ENCODE measurements at places on chromosomes 2 and 18.
A peak's percentile ranks its signal among the peaks of the same experiment; 100 is the strongest.

GRCh38 chr2:224724331-224724730 is 8.2 kb upstream of the CCDC195 start:
- DNase-seq = no peak

- no peak for DNase-seq
Measured at GRCh38 chr2:65678779-65679391, 246.5 kb upstream of the SPRED2 start.

DNA sequence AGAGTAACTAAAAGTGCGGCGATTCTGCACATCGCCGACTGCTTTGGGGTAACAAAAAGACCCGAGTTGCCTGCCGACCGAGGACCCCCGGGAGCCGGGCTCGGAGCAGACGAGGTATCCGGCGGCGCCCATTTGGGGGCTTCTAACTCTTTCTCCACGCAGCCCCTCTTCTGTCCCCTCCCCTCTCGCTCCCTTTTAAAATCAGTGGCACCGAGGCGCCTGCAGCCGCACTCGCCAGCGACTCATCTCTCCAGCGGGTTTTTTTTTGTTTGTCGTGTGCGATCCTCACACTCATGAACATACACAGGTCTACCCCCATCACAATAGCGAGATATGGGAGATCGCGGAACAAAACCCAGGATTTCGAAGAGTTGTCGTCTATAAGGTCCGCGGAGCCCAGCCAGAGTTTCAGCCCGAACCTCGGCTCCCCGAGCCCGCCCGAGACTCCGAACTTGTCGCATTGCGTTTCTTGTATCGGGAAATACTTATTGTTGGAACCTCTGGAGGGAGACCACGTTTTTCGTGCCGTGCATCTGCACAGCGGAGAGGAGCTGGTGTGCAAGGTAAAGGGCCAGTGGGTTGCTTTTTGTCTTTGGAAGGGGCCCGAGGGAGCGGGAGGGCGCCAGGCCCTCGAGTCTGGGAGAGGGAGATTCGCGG is 1.4 kb downstream of the TRIB2 start:
- no peak for DNase-seq

DNA sequence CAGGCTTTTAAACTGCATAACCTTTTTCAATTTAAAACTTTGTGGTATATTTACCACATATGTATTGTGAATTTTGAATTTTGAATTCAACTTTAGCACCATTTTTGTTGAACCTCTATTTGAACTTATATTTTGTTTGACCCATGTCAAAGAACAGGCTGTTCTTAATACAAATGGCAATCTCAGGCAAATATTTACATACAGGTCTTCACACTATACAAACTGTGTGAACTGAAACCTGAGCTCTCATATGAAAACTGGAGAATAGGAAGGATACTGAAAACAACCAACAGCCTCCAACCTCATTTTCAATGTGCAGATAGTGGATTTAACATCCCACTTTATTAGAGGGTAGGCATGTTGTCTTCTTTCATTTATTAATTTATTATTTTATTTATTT is 491.8 kb downstream of the KCNJ3 start:
- no peak for DNase-seq

DNA sequence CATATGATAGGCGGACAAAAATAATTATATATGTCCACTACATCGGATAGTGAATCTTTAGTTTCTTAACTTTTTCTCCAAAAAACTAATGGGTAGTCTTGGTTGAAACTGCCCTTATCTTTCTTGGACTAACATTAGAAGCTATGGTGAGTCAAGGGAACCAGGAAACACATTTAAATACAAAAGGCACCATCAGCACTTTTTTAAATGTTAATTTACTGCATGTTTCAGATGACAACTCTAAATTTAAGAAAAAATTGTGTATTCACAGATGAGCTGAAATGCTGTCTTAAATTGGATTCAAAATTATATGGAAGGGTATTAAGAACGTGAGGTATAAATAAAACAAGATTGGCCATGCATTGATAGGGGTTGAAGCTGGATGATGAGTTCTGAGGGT is 75.6 kb upstream of the CERS6 start:
- DNase-seq = no peak

DNA sequence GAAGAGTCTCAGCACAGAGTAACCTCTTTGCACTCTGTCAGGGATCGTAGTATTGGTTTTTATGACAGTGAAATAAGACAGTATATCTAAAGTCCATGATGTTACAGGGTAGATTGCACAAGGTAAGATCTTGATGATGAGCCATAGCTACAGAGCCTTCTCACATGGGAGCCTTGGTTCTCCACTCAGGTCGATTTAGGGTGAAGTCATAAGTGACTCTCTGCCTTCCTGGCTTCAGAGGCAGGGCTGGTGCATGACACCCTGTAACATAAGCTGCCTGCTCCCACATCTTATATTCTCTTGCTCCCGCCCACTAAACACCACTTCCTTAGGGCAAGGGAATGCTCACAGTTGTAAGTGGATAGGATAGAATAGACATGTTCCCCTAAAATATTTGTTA is 13.3 kb downstream of the DAPL1 start:
- DNase-seq = no peak

DNA sequence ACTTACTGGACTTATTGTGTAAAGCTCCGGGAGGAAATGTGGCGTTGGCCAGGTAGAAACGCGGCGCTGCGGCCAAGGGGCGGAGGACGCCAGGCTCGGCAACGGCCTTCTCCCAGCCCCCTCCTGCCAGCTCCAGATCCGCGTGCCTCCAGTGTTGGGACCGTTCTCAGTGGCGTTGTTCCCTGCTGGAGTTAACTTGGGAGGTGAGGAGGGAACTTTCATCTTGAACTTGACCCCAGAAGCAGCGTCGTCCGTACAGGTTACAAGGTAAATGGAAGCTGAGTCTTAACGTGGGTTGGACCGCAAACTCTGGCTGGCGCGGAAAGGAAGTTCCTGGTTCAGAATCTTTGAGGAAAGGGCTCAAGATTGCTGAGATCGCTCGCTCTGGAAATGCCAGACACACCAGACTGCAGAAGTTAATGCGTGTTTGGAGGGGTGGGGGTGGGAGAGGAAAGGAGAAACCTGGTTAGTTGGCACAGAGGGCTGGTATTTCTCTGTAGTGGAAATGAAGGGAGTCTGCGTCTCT is 1.3 kb downstream of the TANC1 start:
- no peak for DNase-seq

DNA sequence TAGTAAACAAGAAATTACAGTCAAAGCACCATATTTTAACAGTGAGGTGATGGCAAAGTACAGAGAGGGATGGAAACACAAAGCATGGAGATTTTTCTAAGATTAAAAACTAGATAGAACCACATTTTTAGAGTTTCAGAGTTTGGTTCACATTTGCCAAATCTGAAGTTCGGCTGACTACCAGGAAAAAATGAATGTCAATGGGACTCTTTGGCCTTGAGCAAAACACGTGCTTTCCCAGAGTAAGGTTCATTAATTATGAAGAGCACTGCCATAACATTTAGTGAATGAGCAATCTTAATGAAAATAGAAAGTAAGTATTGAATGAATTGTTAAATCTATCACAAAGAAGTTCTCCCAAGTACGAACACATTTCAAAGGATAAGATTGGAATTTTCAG is 571.2 kb upstream of the VRK2 start:
- no peak for DNase-seq

DNA sequence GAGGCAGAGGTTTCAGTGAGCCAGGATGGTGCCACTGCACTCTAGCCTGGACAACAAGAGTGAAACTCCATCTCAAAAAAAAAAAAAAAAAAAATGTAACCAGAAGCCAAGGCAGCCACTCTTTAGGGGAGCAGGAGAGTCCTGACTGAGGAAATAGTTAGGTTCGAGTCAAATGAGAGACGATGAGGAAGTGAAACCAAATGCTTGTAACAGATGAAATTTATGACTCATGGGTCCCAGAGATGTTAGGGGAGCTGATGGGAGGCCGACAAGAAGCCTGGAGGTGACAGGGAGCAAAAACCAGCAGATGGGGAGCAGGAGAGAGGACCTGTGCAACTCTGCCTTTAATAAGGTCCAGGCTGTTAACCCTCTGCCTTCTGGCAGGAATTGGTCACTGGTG is 756.1 kb upstream of the DDX18 start:
- peak; percentile 15 for DNase-seq

All from GM10248 (cell line).